ENCODE measurements at places on chromosomes 3 and 15.

DNA sequence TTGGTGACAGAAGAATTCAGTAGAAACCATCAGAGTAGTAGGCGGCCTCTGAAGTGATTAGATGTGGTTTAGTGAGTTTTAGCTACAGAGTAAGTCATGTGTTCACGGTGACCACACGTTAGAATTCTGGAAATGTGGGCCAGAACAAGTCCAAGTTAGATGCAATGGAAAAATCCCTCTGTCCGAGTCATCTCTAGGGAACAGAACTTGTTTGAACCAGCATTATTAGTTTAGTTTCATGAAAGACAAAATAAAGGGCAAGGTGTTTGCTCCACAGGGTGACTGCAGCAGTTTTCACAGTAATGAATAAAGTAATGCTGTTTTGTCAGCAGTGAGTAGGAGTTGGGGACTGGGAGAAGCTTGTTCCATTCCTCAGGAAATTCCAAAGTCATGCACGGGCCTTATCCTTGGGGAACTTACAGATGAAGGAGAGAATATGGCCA lies 100.2 kb downstream of the CGNL1 start:
- no peak for DNase-seq

DNA sequence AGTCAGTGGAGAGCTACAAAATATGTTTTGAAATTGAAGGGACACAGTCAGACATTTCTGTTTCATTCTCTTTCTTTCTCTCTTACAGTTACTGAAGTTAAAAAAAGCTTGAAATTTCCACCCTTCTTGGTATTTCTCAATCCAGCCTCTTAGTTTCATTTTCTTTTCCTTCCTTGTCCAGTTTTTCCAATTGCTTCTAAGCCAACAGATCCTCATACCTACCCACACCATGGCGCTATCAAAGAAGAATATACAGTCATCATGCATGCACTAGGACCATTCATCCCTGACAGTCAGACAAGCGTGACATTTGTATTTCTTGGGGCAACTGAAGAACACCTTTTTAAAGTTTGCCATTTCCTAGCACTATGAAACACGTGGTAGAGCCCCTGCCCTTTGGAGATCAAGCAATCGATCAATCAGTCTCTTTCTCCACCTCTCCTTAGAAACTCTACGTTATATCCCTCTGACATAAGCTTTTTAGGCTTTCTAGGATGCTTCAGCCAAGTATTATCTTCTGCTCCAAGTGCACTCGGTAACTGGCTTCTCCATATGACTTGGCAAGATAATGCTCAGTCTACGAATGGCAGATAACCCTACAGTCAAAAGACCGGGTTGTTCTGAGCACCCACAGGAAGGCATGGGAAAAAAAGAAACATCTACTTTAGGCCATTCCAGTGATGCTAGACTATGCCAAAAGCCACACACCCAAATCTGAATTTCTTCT lies 65.4 kb downstream of the FBN1 start:
- DNase-seq: no peak

- no peak for DNase-seq
Observed at GRCh38 chr3:106631373-106632108, 745.7 kb upstream of the CCDC54 start.

- DNase-seq: no peak
Observed at GRCh38 chr3:27213450-27213849, 155.7 kb downstream of the NEK10 start.

DNA sequence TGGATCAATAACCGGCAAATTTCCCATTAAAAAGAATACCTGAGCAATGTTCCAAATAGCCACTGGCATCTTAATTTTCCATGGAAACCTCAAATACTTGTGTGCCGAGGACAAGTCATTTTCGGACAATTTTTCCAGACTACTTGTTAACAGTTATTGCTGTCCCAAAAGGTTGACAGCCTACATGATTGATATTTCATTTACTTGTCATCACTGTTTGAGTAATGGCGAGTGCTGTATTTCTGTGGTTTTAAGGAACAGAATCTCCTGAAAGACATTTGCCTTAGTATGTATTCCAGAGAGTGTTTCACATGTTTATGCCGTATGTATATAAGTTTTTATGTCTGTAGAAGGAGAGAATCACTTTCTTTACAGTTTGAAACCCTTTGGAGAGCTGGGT lies 36.7 kb downstream of the MAP2K5 start:
- no peak for DNase-seq

DNA sequence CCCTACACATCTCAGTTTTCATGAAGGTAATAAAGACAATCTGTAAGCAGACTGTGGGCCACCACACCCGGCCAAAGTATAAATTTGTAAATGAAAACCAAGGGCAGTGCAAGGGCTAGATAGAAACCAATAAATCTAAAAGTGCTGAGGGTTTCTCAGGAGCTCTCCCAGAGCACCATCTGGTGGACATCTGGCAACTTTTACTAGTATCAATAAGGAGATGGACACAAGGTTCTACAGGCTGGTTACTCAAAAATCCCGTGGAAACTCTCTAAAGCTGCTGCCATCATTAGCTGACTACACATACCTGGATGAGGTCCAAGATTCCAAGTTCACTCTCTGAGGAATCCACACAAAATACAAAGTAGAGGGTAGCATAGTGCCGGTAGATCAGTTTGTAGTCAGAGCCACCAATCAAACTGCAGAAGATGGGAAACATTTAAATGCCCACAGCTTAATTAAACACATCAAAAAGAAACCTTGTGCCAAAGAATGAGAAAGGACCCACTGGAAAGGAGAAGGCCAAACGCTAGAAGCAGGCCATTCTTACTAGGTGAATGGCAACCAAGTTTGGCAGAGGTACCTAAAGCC lies 5.5 kb downstream of the AP3S2 start:
- DNase-seq: no peak

DNA sequence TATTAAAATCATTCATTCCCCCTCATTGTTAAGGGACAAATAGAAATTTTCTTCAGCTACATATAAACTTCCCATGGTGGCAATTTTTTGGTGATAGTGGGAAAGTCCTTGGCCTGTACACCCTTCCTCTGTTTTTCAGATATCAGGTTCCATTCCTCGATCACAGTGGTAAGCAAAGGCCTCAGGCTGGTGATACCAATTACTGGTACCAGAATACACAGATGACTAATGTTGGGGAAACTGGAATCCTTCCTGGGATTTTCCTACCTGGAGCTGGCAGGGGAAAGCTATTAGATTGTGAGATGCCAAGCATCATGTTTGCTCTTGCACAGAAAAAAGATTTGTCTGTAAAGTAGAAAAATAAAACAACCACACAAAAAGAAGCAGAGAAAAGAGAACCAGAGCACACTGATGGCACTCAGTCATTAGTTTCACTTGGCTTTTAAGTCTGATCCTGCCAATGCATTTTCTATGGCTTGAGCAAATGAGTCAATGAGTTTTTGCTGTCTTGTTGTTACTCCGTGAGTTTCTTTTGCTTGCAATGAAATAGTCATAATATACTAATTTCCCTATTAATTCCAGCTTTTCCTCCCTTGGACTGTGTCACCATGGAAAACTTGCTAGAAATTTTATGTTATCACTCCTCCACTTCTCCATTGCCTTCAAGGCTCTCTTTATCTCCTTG lies 795.0 kb downstream of the ROBO1 start:
- DNase-seq: no peak

- no peak for DNase-seq
Observed at GRCh38 chr15:79184465-79184892, 93.9 kb upstream of the RASGRF1 start.

- DNase-seq: no peak
Observed at GRCh38 chr3:40290396-40290795, 19.1 kb upstream of the EIF1B start.

All from cortex of kidney (tissue), 1 donor.